ENCODE measurements at places on chromosomes 5 and 9.

DNA sequence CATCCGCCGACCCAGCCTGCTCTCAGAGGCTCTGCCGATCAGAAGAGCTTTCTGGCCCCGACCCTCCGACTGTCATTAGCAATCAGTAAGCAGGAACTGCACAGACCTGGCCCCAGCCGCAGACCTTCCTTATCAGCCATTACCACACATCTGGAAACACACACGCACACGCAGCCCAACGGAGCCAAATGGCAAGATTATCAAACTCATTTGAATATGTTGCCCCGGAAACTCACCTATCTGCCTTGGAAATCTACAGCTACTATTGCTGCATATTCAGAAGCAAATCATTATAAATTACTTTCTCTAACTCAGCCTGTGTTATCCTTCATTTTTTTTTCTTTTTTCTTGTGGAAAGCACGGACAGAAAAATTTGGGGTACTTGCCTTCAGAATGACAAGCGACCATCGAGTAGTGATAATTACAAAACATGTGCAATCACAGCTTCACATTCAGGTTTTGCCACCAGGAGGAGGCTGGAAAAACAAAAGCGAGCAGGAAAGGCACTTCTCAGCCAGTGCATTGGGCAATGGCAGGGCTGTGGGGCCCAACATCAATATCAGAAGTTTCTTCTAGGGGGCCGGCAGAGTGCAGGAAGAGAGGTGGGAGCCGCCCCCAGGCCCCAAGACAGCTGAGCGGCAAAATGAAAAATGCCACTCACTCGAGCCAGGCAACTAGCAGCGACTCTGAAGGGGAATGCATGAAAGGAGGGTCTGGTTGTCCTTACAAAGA, 122.3 kb downstream of the VAV2 start:
- no peak for DNase-seq

DNA sequence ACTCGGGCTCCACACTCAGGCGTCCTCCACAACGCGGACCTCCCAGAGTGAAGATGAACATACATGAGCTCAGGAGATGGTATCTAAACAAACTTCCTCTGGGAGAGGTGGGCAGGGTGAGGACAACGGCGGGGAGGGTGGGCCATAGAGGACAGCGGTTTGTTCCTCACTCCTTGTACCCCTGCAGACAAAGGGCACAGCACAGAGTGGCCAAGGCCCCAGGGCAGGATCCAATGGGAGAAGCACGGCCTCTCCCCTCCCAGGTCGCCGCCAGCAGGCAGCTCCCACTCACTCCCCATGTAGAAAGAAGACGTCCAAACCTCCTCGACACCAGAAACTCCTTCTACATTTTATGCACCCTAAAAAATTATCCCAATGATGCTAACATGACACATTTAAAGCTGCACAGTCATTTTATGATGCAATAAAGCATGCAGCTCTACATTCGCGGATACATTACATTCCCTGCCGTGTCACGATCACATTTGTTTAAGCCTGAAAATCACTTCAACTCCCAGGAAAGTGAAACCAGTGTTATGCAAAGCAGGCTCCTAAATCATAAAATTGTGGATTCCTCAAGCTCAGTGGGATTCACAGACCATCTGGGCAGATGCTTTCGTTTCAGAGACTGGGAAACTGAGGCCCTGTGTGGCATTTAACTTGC, 87.5 kb upstream of the SARDH start:
- DNase-seq: peak; percentile 80

- no peak for DNase-seq
These were observed 95.2 kb downstream of the SNX18 start for GRCh38 chr5:54612711-54613110.

- DNase-seq: no peak
These were observed 176.3 kb downstream of the TLE1 start for GRCh38 chr9:81513059-81513458.

DNA sequence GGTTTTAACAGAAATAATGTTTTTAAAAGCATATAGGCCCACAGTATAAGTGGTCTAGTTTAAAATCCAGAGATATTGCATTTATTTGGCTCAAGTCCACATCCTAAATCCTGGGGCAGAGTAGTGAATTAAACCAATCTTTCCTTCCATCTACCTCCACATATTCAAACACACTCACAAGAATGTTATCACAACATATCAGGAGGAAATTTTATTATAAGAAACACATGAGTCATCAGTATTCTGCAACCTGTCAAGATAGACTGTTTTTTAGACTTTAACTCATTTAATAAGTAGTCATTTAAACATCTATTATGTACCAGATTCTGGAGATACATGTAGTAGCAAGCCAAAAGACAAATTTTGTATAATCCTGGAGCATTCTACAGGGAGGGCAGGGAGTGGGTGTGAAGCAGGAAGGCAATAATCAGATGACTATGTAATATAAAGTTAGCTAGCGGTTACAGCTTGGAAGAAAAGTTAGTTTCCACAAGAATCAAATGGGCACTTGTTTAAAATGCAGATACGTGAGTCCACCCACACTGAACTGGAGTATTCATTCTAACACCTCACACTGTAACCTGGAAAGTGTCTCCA, 187.3 kb upstream of the PIK3R1 start:
- DNase-seq: no peak

GRCh38 chr5:177393206-177393765, 7.2 kb downstream of the PFN3 start:
- no peak for DNase-seq

Data from fibroblast of gingiva (primary cell).